ENCODE measurements at places on chromosomes 7 and 10.

- DNase-seq: no peak
Measured at GRCh38 chr7:125427676-125428075, 498.1 kb upstream of the POT1 start.

- DNase-seq: no peak
Measured at GRCh38 chr10:28082316-28082715, 83.4 kb upstream of the ODAD2 start.

DNA sequence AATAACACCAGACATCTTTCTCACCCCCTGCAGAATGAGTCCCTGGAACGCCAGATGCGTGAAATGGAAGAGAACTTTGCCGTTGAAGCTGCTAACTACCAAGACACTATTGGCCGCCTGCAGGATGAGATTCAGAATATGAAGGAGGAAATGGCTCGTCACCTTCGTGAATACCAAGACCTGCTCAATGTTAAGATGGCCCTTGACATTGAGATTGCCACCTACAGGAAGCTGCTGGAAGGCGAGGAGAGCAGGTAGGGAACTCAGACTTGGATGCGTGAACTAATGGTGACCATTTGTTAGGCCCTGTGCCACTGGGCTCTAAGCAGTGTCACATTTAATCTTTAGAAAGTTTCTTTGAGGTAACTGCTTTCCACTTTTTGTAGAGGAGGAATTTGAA is 7.1 kb downstream of the VIM start:
- DNase-seq: no peak

- peak; percentile 52 for DNase-seq
Measured at GRCh38 chr10:113576852-113577251, 24.0 kb downstream of the HABP2 start.

- DNase-seq: no peak
Measured at GRCh38 chr7:23468526-23469149, 1.7 kb downstream of the IGF2BP3 start.

GRCh38 chr7:14294637-14295036 is 305.2 kb upstream of the ETV1 start:
- DNase-seq: no peak

DNA sequence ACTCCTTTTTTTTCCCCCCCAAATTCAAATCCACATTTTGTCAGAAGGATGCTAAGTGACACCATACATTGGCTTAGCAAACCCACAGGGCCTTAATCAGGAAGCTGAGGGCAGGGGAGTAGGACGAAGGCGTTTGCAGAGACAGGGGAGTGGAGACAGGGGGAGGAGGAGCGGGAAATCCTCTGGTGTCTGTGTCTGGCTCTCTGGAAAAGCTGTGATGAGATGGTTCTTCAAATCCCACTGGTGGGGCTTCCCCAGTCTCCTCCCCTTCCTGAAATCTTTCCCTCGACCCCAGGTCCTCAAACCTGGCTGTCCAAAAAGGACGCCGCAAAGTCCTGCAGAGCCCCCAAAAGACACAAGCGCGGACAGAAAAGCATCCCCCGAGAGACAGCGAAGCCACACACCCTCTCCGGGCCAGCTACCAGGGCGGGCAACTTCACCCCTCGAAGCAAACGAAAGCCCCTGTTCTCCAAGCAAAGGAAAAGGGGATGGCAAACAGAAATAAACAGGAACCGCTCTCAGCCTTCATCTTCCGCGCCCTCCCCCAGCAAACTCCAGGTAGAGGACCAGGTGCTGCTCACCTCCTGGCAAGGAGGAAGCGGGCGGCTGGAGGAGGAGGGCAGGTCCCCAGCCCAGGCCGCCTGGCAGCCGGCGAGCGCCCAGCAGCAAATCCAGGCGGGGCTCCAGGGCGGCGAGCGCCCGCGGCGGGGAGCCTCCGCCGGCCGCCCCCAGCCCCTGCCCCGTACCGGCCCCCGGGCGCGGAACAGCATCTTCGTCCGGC is 520 bp downstream of the ELAPOR2 start:
- DNase-seq: peak; percentile 7

GRCh38 chr7:139033346-139034114 is 2.3 kb downstream of the ZC3HAV1L start:
- no peak for DNase-seq

DNA sequence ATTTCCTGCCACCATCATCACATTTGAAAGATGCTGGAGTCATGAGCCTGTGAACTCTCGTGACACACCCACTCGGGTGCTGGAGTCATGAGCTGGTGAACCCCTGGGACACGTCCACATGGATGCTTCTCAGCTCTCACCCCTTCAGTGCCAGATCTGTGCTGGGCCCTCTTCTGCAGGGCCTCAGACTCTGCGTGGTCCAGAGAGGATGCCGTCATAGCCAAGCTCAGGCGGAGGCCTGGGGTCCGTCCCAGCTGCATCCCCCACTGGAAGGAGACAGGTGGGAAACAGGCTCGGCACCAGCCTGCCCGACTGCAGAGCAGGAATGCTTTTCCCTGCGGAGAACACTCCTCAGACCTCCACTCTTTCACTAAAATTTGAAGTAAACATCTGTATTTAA is 156.5 kb upstream of the PPP2R2D start:
- DNase-seq: no peak
